ENCODE measurements at places on chromosomes 2 and 18. TPM values are rescaled to one million over a fixed set of nuclear protein-coding genes. Genes with fewer than 3 reads are reported as not detected.

SLC11A1 gene
- 0.31 TPM for total RNA-seq

CAPN13 gene
- total RNA-seq = not detected

GRCh38 chr2:205323929-205324328 lies 358.4 kb upstream of the NRP2 start:
- no peaks in the 10 kb centered on the region for H3K27me3 ChIP-seq
- H3K4me1 ChIP-seq = no peaks in the 10 kb centered on the region
- H3K27ac ChIP-seq = no peak overlapping the region

DNA sequence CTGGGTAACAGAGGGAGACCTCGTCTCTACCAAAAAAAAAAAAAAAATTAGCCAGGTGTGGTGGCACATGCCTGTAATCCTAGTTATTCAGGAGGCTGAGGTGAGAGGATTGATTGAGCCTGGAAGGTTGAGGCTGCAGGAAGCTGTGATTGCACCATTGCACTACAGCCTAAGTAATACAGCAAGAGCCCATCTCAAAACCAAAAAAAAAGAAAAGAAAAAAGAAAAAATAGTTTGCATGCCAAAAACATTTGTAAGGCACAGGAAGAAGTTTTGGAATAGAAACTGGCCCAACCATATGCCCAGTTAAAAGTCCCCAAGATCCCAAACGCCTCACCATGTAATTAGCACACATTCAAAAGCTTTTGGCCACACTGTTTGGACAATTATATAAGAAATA lies 13.4 kb upstream of the ACOXL start:
- H3K27me3 ChIP-seq = peaks cover 5% of the 10 kb centered on the region
- no peak overlapping the region for H3K4me3 ChIP-seq
- DNase-seq = no peak
- H3K36me3 ChIP-seq = no peaks in the 10 kb centered on the region
- no peaks in the 10 kb centered on the region for H3K4me1 ChIP-seq

SRD5A2 gene
- total RNA-seq = not detected

DNA sequence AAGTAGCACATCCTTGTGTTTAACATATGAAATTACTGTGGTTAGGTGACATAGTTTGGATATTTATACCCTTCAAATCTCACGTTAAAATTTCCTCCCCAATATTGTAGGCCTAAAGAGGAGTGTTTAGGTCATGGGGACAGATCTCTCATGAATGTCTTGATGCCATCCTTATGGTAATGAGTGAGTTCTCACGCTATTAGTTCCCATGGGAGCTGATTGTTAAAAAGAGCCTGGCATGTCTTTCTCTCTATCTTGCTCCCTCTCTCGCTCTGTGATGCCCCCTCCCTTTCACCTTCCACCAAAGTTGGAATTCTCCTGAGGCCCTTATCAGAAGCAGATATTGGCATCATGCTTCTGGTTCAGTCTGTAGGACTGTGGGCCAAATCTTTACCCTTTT lies 660.1 kb downstream of the ADCYAP1 start:
- H3K4me1 ChIP-seq = no peaks in the 10 kb centered on the region
- H3K27ac ChIP-seq = no peak overlapping the region
- H3K36me3 ChIP-seq = no peaks in the 10 kb centered on the region
- no peak for DNase-seq
- no peaks in the 10 kb centered on the region for H3K27me3 ChIP-seq

DNA sequence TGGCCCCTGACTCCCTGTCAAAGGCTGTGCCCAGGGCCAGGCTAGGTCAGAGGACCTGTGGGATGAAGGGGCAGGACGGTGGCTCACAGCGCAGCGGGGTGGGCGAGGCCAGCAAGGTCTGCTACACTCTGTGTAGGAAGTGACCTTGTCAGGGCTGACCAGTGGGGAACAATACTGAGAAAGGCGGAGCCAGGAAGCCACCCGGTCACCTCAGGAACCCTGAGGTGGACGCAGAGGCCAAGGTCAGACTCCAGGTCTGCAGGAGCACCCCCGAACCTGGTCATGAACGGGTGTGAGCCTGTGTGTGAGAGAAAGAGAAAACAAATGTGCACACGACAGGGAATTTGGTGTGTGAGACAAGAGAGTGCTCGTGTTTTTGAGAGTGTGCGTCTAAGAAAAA lies 72.3 kb downstream of the SMAD7 start:
- H3K4me3 ChIP-seq = no peak overlapping the region
- H3K27me3 ChIP-seq = no peaks in the 10 kb centered on the region
- peaks cover 23% of the 10 kb centered on the region for H3K4me1 ChIP-seq
- no peak for DNase-seq
- H3K36me3 ChIP-seq = no peaks in the 10 kb centered on the region

TEX44 gene
- not detected for total RNA-seq

HAAO gene
- 0.74 TPM for total RNA-seq

DNA sequence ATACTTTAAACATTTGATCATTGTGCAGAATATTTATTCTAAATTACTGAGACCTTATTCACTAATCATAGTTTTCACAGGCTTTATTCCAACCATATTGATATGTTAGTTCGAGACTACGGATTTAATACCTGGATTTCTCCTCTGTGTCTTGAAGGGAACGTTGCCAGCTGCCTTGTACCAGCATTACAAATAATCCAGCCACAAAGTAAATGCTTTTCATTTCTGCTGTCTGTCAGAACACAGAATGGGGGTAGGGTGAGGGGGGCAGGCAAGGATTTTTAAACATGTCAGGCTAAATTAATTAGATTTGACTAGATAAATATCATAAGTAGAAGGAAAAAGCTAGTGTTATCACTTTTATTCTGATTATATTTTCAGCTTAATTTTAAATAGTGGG lies 3.1 kb downstream of the GCG start:
- no peak overlapping the region for H3K4me3 ChIP-seq
- no peak overlapping the region for H3K27ac ChIP-seq
- no peaks in the 10 kb centered on the region for H3K4me1 ChIP-seq
- H3K36me3 ChIP-seq = no peaks in the 10 kb centered on the region

DNA sequence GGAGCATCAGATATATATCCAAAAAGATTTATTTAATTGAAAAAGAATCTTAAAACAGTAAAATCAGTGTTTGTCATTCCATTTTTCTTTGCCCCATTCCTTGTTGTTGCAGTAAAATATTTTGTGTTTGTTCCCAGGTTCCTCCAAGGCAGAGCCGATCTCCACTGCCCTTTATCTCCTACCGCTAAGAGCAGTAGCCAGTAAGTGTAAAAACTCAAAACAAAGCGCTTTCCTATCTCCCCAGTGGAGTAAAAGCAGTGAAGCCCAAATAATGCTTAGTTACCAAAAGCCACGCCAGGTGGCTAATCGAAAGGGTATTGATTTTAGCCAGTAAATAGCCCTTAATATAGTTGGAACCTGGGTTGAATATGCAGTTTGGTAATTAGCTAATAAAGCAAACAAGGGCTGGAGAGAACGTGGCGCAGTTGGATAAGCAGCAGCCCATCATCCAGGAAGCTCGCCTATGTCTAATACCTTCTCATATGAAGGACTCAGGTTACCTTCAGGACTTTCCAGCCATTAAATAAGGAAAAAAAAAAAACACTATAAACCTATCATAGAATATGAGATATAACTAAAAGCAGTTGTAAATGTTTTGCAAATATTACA lies 12.4 kb upstream of the GPD2 start:
- no peaks in the 10 kb centered on the region for H3K4me1 ChIP-seq
- no peak overlapping the region for H3K4me3 ChIP-seq
- no peaks in the 10 kb centered on the region for H3K36me3 ChIP-seq
- H3K27me3 ChIP-seq = no peaks in the 10 kb centered on the region
- DNase-seq = no peak

DNA sequence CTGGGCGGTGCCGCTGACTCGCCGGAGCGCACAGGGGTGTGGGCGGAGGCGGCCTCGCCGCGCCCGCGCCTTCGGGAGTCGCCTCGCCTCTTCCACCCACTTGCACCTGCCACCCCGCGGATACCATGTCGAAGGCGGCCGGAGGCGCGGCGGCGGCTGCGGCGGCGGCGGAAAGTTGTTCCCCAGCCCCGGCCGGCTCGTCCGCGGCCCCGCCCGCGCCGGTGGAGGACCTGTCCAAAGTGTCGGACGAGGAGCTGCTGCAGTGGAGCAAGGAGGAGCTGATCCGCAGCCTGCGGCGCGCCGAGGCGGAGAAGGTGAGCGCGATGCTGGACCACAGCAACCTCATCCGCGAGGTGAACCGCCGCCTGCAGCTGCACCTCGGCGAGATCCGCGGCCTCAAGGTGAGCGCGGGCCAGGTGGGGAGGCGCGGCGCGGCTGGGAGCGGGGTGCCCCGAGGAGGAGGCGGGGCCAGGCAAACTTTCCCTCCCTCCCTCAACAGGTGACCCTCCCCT lies 766 bp downstream of the CCDC85A start:
- H3K27ac ChIP-seq = no peak overlapping the region
- H3K4me1 ChIP-seq = no peaks in the 10 kb centered on the region
- no peaks in the 10 kb centered on the region for H3K36me3 ChIP-seq
- H3K27me3 ChIP-seq = peaks cover 25% of the 10 kb centered on the region

- peaks cover 2% of the 10 kb centered on the region for H3K27me3 ChIP-seq
- no peaks in the 10 kb centered on the region for H3K36me3 ChIP-seq
- DNase-seq = no peak
- H3K4me3 ChIP-seq = no peak overlapping the region
Measured at GRCh38 chr2:70360661-70361270, 58.9 kb upstream of the FAM136A start.

KIAA2012 gene
- total RNA-seq = not detected
